Glutamatergic neuron (in vitro differentiated cells): ENCODE measurements at places on chromosomes 16 and 17.

DNA sequence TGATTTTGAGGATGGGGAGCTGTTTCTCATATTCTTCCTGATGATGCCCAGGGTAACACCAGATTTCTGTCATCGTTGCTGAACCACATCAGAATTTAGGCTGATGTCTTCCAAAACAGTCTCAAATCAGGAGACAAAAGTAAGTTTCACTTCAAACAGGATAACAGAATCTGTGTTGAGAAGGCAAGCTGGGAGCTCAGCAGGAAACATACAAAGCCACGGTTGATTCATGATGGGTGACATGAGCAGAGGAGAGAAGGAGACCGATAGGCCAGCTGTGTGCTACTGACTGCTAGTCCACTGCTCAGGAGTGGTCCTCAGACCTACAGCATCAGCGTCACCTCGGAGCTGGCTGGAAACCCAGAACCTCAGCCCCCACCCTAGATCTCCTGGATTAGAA is 62.9 kb upstream of the RCVRN start:
- no peak overlapping the region for H3K4me3 ChIP-seq
- H3K27me3 ChIP-seq = peaks cover 1% of the 10 kb centered on the region
- no peaks in the 10 kb centered on the region for H3K4me1 ChIP-seq
- DNase-seq = no peak

GRCh38 chr17:68605914-68606313 is 4.7 kb upstream of the FAM20A start:
- no peak for DNase-seq
- peaks cover 8% of the 10 kb centered on the region for H3K27me3 ChIP-seq
- H3K4me3 ChIP-seq = no peak overlapping the region
- H3K4me1 ChIP-seq = no peaks in the 10 kb centered on the region
- H3K27ac ChIP-seq = no peak overlapping the region

GRCh38 chr16:1330260-1330914 is 3.1 kb upstream of the BAIAP3 start:
- no peak overlapping the region for H3K4me3 ChIP-seq
- no peaks in the 10 kb centered on the region for H3K36me3 ChIP-seq
- peaks cover 2% of the 10 kb centered on the region for H3K4me1 ChIP-seq

GRCh38 chr17:57317079-57317478 is 60.8 kb downstream of the MSI2 start:
- H3K4me3 ChIP-seq = no peak overlapping the region
- no peaks in the 10 kb centered on the region for H3K36me3 ChIP-seq
- DNase-seq = no peak
- peaks cover 6% of the 10 kb centered on the region for H3K27me3 ChIP-seq

DNA sequence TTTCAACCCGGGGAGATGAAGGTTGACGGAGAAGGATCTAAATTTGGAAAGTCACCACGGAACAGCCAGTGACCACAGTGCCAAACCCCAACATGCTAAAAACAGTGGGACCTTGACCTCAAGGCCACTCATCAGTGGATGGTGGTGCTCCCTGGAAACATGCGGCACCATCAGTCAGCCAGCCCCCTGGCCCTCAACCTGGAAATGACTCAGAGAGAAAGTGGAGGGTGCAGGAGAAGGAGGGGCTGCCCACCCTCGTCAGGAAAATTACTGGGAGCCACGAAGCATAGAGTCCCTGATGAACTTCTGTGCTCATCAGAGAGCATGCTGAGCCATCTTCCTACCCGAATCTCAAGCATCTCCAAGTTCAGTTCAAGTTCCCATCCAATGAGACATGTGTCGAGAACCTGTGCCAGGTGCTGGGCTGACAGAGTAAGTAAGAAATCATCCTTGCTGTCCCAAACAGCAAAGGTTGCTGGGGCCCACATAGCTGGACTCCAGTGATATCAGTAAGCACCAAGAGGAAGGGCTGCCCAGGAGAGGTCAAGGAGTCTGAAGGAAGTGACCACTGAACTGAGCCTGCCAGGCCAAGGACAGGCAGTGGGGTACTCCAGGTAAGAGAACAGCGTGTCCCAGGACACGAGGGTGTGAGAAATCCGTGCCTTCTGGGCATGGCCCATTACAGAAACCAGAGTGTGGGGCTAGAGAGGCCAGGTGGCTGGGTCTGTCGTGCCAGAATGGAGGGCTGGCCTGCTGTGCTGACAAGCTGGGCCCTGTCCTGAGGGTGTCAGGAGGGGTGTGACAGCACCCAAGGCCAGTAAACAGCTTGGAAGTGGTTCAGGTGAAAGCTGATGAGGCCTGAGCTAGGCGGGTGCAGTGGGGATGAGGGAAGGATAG is 5.2 kb downstream of the PECAM1 start:
- no peak for DNase-seq
- peaks cover 2% of the 10 kb centered on the region for H3K4me1 ChIP-seq
- no peaks in the 10 kb centered on the region for H3K27me3 ChIP-seq
- no peak overlapping the region for H3K27ac ChIP-seq
- H3K4me3 ChIP-seq = no peak overlapping the region

DNA sequence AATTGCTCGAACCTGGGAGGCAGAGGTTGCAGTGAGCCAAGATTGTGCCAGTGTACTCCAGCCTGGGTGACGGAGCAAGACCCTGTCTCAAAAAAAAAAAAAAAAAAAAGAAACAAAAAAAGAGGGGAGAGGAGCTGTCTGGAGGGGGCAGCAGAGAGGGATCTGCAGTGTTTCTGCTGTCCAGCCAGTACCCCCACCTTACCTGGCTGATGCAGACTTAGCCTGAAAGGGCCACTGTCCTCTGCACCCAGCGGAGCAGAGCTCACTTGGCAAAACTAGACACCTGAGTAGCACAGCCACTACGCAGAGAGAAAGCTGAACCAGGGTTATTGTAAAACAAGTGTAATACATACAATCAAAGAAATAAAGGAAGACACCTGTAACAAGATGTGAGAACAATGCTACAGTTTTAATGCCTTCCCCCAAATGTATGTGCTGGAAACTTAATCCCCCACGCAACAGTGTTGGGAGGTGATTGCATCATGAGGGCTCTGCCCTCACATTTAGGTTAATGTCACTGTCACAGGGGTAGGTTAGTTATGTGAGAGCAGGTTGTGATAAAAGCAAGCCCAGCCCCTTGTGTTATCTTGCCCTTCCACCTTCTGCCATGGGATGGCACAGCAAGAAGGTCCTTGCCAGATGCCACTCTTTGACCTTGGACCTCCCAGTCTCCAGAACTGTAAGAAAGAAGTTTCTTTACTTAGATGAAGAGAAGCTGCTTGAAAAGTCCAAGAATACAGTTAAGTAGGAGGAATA is 211.2 kb downstream of the RPTOR start:
- no peak overlapping the region for H3K4me3 ChIP-seq
- peaks cover 5% of the 10 kb centered on the region for H3K27me3 ChIP-seq
- H3K36me3 ChIP-seq = peaks cover 9% of the 10 kb centered on the region
- no peak for DNase-seq
- H3K27ac ChIP-seq = no peak overlapping the region
